Stimulated activated naive CD4-positive, alpha-beta T cell treated with Interleukin-2 at 50 U/mL for 16 hours (primary cell): ENCODE measurements at places on chromosomes 1 and 21.

- peak; percentile 58 for DNase-seq
Observed at GRCh38 chr1:30749691-30750583, 7.6 kb downstream of the LAPTM5 start.

GRCh38 chr1:74835051-74835450 lies 102.1 kb downstream of the TYW3 start:
- no peak for DNase-seq

DNA sequence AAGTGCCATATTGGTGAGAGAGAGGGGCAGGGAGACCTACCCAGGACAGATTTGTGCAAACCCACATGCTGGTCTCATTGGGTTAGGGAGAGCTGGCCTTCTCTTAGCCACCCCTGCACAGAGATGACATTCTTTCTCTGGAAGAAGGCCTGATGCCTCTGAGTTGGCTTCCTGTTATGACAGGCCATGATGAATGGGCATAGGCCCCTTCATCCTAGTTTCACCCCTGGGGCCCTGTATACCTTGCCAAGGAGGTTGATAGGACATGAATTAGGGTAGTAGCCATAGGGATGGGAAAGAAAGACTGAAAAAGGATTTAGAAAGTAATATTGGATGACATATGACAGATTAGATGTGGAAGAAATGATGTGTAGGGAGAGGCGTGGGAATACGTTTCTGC lies 46.6 kb downstream of the TENT5C start:
- DNase-seq: no peak

GRCh38 chr1:61680500-61680899 lies 44.4 kb downstream of the TM2D1 start:
- DNase-seq: no peak

DNA sequence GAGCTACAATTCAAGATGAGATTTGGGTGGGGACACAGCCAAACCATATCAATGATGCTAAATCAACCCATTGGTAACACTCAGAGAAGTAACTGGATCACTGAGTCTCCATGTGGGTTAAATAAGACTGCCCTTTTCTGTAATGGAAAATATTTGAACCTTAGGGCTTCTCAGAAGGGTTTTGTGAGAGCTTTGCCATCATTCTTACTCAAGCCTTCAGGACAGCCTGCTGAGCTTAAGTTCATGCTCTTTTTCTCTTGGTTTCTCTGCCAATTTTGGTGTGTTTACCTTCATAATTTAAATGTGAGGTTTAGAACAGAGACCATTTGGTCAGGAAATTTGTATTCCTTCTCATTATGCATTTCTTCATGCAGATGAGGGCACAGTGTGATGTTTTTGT lies 74.7 kb downstream of the DISC1 start:
- no peak for DNase-seq

- no peak for DNase-seq
Observed at GRCh38 chr1:50110656-50111055, 1.9 kb downstream of the ELAVL4 start.

GRCh38 chr1:226692823-226693222 lies 46.3 kb downstream of the ITPKB start:
- DNase-seq: no peak

GRCh38 chr1:33429332-33429731 lies 1.6 kb downstream of the PHC2 start:
- no peak for DNase-seq

DNA sequence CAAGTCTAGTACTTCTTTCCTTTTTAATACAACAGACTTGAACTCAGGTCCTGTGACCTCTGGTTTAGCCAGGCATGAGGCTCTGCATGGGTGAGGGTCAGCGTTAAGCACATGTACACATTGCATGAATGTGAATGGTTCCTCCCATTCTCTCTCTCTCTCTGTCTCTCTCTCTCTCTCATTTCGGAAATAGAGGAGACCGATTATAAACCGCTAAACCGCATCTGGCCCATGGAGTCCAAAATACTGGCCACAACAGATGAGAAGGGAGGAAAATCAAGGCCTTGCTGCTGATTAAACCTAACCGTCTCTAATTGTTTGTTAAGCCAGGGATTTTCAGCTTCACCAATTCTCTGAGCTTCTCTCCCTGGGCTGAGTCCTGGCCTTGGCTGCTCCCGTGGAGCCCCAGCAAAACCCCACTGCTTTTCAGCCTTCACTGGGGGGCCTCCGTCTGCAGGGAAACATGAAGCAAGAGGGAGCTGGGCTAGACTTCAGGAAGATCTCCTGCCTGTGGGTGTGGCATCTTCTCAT lies 6.6 kb downstream of the RSPO1 start:
- no peak for DNase-seq

DNA sequence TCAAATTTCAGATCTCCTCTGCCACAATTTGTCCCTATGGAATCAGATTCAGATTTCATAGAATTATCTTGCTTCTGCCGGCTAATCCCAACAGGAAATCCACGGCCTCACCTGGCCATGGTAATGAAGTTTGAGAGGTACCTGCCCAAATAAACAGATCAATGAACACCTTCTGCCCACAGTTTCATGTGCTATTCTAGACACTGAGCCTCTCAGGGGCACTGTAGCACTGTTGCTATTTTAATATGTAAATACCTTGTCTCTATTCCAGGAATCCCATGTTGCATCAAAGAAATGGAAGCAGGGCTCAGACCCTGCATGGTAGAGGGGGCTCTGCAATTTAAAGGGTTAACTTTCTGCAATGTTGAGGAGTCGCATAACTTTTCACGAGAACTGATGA lies 593.1 kb downstream of the PTBP2 start:
- no peak for DNase-seq

GRCh38 chr1:153509729-153510354 lies 25.9 kb downstream of the S100A6 start:
- DNase-seq: peak; percentile 58

DNA sequence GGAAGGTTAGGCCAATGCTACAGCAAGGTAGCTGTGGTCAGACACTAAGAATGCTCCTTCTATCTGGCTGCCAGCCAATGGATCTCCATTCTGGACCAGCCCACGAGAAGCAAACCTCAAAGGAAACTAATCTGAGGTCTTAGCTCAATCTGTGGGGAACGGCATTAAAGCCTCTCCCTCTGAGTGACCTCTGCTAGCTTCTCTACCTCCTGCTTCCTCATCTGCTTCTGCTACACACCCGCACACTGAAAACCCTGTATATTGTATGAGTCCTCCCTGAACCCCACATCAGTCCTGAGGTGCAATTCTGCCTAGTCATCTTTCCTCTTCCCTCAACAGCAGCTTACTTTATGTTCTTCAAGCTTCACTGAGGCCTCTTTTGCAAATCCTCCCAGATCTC lies 6.9 kb upstream of the GALE start:
- DNase-seq: no peak

GRCh38 chr1:190353538-190354101 lies 124.0 kb downstream of the BRINP3 start:
- no peak for DNase-seq

DNA sequence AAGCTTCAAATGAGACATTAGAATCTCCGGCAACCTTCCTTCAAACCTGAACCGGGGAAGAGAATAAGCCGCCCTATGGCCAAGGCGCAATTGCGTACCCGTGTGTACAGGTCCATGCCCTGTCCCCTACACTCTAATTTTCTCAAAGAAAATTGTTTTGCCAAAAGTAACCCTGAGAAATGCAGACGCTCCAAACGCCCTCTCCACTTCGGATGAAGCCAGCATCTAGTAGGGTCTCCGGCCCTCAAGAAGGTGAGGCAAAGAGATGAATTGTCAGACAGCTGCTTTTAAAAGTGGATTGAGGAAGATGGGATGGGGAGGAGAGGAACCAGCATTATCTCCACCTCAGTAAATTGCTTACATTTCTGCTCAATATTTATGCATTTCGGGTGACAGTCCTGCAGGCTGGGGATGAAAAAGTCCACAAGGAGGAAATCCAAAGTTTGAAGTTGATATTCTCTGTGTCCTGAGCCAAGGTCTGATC lies 630 bp upstream of the LHX9 start:
- DNase-seq: no peak

DNA sequence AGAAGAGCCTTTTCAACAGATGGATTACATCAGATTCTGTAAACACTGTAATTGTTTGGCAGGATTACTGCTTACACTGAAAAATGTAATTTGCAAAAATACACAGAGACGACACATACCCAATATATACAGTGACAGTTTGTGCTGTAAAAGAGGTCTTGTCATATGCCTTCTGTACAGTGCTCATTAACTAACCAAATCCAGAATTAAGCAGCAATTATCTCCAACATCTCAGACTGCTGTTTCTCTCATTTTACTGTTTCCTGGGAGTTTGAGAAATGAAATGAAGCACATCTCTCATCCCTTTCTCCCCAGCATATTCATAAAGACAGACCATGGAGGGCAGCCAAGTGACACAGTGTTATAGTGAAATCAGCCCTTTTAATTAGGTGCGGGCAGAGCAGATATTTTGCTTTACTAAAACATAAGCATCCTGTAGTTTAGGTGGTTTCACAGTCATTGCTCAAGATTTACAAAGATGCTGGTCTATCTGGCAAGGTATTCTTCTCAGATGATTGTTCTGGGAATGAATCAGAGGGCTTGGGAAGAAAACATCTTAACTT lies 618.4 kb upstream of the USP24 start:
- DNase-seq: no peak

DNA sequence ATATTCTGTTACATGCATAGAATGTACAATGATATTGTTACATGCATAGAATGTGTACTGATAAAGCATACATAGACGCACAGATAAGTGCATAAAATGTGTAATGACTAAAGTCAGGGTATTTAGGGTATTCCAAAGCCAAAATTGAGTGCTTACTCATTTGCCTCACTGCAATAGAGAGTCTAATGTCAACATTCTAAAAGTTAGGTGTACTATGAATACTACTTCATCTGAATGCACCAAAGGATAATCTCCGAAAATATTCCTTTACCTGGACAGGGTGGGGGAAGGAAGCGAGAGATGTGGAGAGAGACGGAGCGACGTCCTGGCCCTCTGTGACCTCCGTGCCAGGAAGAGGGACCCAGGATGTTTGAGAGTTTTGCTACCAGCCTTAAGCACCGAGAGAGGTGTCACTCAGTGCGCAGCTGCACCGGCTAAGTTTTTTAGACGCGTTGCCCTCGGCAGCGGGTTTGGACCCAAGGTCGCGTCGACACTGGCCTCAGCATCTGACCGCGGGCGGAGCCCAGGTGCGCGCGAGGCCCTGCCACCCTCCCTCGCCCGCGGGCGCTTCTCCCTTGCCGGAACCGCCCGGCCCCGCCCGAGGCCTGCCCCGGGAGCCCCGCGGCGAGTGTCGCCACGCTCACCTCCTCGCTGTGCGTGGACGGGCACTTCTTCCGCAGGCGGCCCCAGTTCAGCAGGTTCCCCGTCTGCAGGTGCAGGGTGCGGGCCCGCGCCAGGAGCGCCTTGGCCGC lies 660 bp downstream of the GCLM start:
- peak; percentile 42 for DNase-seq

DNA sequence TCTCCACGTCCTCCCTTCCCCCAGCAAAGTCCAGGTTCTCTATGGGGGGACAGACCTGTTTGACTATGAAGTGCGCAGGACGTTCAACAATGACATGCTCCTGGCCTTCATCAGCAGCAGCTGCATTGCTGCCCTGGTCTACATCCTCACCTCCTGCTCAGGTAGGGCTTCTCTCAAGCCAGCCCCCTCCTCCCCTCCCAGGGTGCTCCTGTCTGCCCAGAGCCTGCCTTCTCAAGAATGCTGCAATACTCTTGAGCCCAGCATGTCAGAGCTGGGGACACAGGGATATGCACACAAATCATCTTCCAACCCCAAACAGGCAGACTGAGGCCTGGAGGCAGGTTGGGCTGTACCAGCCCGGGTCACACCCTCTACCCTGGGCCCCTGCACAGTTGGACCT lies 35.4 kb downstream of the DISP3 start:
- DNase-seq: no peak

GRCh38 chr1:171506525-171507304 lies 21.4 kb downstream of the PRRC2C start:
- no peak for DNase-seq

- DNase-seq: no peak
Observed at GRCh38 chr1:48823168-48823567, 46.5 kb upstream of the BEND5 start.

DNA sequence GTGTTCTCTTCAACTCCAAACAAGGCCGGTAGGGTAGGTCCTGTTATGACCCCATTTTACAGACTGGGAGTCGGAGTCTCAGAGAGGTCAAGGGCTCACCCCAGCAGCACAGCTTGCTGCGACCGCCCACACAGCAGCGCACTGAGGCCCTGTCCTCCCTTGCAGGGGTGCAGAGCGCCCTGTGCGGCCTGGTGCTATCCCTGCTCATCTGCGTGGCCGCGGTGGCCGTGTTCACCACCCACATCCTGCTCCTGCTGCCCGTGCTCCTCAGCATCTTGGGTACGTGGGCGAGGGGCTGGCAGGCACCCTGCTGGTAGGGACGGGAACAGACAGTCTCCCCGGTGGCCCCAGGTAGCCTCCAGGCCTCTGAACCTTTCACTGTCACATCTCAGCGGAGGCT lies 55.9 kb downstream of the DISP3 start:
- no peak for DNase-seq

GRCh38 chr1:213231795-213232231 lies 180.8 kb downstream of the RPS6KC1 start:
- DNase-seq: no peak

DNA sequence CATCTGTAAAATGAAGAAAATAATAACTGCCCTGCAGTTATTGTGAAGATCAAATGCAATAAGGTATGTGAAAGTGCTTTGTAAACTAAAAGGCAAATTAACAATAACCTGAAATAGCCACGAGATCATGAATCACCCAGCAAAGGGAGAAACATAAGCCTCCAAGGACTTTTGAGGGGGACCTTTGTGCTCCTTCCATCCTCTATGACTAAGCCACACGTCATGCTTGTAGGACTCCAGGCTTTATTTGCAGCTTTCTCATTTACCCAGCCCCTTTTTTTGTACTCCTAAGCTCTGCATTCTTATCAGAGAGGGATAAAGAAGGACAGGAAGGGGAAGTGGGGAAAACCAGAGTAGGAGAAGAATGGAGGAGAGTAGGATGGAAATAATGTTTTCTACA lies 115.1 kb downstream of the PROX1 start:
- DNase-seq: no peak

DNA sequence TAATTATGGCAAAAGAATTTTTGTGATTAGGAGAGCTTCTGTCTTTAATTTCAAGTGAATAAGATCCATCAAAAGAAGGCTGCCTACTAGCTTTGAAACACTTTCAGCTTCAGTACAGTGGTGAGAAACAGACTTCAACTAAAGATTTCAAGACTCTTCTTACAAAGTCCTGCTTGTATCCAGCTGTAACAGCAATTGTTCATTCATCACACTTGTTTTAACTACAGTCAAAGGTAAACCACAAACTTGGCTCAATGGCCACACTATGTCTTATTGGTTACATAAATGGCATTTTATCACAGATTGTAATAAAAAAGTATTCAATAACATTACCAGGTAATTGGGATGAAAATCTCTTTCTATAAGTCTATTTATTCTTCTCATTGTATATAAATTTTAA lies 59.2 kb downstream of the WARS2 start:
- no peak for DNase-seq

- DNase-seq: no peak
Observed at GRCh38 chr21:18318156-18318555, 73.5 kb downstream of the CHODL start.

- no peak for DNase-seq
Observed at GRCh38 chr1:114079596-114080190, 74.0 kb downstream of the SYT6 start.

- no peak for DNase-seq
Observed at GRCh38 chr21:25640202-25640942, 1.3 kb downstream of the JAM2 start.

GRCh38 chr1:186845576-186846210 lies 16.9 kb downstream of the PLA2G4A start:
- no peak for DNase-seq

- DNase-seq: no peak
Observed at GRCh38 chr1:74528123-74528522, 15.7 kb upstream of the LRRC53 start.

- no peak for DNase-seq
Observed at GRCh38 chr1:216812966-216813365, 89.7 kb upstream of the ESRRG start.
